Cardiac fibroblast (primary cell): ENCODE measurements at places on chromosomes 5 and 9.

DNA sequence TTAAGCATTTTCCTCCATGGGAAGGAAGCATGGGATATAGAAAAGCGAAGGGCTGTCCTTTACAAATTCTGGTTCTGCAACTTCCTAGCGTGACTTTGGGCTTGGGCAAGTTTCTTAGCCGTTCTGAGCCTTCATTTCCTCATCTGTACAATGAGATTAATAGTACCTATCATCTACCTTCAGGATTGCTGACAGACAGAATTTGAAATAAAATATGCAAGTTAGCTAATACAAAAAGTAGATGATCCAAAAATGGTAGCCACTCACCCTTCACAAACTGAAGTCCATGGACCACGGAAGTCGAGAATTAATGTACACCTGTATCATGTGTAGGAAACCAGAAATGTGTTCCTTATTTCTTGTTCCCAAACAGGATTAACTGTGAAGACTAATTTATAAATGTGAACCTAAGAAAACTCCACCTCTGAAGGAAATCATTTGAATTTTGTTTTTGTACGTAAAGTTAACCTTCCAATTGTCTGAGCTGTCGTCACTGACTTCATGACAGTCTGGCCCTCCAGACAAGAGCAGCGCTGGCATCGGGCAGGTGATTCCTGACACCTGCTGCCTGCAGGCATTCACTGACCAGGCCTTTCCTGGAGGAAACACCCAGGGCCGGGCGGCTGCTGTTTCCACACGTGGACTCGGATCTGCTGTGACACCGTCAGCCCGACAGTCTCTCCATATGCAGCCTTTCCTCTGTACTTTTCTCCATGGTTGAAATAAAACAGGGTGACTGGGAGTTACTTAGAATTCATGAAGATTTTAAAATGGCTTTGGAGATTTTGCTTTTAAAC is 63.4 kb downstream of the PSMB7 start:
- no peak for DNase-seq

DNA sequence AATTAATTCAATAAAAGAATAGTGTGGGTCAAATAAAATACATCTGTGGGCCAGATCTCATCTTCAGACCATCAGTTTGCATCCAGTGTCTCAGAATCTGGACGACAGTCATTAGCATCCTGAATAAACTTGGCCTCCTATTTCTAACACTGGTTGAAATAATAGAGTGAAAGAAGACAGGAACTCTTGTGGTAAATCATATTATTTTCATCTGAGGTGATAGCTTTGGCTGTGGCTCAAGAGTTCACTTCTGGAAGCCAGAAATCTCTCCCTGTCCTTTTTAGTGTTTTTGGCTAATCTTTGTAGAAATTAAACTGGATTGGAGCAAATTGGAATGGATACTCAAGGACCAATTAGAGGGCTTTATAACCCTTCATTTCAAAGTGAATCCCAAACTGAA is 63.4 kb upstream of the HMHB1 start:
- DNase-seq: no peak

DNA sequence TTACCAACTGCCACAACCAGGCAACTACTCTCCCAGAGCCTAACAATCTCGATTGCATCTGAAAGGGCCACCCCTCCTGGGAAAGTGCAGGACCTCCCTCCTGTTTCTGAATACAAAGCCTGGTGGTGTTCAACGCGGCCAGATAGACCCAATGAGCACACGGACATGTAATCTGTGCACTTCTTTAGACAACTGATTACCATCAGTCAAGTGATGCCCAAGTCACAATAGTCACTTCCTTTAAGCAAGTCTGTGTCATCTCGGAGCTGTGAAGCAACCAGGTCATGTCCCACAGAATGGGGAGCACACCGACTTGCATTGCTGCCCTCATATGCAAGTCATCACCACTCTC is 739 bp downstream of the C9orf72 start:
- peak; percentile 39 for DNase-seq

DNA sequence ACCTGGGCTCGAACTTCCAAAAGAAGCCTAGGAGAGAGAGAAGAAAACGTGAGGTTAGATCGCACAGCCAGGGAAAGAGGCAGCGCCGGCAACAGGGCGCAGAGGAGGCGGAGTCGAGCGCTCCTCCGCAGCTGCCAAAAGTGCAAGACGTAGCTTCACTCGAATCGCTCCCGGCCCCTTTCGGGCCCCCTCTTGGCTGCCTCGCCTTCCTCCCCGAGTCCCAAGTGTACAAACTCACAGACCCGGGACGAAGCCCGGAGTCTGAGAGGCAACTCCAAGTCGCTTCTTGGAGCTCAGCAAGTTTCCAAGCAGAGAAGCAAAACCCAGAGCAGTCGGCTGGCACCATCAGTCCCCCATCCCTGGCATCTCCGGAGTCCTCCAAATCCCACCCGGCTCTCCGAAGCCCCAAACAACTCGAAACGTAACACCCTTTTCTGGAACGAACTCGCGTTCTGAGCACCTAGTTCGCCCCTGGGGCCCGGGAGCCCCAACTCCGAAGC is 1.2 kb downstream of the MIER3 start:
- peak; percentile 76 for DNase-seq

DNA sequence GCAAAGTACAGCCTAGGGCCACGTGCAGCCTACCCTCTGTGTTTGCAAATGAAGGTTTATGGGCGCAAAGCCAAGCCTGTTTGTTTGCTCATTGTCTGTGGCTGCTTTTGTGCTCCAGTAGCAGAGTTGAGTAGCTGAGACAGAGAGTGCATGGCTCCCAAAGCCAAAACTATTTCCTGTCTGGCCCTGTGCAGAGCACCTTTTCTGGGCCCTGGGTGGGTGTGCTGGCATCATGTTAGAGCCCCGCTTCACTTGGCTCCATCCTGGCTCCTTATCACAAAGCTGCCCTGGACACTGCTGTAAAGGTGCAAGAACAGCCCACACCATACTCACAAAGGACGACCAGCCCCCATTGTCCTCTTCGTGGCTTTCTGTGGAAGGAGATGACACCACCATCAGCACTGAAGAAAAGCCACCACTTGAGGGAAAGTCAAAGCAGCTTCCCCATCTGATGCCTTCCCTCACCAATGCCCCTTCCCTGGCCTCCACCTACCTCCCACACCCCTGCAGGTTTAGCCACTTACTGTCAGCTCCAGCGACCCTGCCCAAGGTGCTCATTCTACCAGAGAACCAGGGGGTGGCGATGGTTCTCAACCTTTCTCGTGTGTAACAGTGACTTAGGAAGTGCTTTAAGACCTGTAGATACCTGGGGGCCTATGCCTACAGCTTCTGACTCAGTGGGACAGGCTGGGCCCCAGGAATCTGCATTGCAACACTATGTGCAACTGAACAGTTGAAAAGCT is 23.4 kb downstream of the LCP2 start:
- peak; percentile 12 for DNase-seq

- no peak for DNase-seq
These were observed 355.6 kb downstream of the TAF11L14 start for GRCh38 chr5:17989567-17990563.

DNA sequence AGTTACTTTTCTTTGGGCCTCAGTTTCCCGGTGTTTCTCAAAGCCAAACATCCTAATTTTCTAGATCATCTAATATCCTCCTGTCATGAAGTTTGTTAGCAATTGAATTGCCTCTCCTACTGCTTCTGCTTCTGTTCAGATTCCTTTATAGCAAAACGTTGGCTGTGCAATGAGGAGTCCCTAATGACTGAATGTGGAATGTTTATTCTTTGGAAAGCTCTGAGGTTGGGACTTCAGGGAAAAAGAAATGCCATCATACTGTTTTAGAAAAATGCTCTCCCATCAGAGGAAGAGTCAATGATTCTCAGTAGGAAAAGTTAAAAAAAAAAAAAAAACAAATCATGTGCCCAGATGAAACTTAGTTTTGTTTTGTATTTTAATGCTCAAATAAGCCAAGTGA is 268.7 kb upstream of the PAPPA start:
- DNase-seq: peak; percentile 35

DNA sequence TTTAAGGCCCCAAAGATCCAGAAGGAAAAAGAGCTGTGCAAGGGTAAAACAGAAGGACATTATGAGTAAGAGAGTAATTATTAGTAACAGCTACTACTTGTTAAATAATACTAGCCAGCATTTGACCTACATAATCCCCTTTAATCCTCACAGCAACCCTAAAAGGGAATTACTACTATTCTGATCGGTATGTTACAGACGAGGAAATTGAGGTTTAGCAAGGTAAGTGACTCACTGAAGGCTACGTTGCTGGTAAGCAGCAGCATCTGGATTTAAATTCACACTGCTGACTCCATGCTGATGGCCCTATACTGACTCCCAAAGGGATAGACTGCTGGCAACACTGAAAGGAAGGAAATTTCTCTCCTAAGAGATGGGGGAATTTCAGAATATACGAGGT is 3.7 kb upstream of the FSD1L start:
- peak; percentile 75 for DNase-seq

GRCh38 chr9:106421772-106422171 is 441.2 kb upstream of the ZNF462 start:
- DNase-seq: no peak

- DNase-seq: peak; percentile 86
These were observed 97.1 kb downstream of the ENC1 start for GRCh38 chr5:74543162-74543995.

DNA sequence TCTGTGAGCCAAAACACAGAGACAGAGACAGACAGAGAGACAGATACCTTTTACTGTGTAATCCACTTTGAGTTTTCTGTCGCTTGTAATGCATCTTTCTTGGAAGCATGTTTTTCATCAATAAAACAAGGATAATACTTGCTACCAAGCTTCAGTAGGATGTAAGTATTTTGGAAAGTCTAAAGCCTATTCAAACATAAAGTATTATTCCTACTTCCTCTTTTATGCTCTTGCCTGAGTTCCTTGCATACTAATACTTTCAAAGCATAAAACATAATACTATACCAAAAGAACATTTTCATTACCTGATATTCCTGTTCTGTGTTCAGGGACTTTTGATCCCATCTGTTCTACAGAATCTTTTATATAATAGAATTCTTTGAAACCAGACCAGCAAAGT is 64.5 kb upstream of the SLC30A5 start:
- DNase-seq: no peak

DNA sequence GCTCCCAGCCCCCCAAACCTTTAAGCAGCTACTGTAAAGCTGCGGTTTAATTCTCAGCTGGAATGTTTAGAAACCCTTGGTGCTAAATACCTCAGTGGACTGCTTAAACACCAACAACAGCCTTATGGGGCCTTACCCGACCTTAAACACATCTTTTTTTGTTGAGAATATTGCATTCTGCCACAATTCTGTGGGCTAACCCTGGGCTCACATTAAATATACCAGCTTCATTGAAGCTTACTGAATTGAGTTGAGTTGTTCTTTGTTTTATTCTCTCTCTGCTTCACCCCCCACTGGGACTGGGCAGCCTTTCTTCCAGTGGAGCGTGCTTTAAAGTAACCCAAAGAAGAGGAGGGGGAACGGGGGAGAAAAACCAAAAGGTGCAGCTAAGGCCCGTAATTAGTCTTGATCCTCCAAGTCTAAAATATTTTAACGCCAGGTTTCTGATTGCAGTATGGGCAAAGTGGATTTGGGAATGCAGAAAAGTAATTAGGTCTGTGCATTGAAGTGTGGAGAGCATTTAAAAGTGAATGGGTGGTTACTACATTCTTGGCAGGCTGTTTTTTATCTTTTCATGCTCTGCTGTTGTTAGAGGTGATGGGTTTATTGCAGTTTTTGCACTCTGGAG is 281.2 kb downstream of the NR2F1-AS1 start:
- DNase-seq: no peak

DNA sequence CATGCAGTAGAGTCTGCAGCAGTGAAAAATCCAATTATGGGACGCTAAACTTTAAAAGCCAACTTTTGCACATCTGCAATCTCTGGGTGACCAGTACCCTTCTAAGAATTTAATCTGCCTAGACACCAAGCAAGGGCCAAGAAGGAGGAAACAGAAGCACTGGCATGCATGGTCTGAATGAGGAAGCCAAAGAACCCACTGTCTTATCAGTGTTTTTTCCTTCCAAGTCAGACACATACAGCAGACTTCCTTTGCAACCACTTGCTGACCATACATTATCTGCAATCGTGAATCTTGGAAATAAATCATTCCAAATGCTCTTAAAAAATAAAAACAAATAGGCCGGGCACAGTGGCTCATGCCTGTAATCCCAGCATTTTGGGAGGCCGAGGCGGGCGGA is 65.9 kb downstream of the DEPDC1B start:
- no peak for DNase-seq

DNA sequence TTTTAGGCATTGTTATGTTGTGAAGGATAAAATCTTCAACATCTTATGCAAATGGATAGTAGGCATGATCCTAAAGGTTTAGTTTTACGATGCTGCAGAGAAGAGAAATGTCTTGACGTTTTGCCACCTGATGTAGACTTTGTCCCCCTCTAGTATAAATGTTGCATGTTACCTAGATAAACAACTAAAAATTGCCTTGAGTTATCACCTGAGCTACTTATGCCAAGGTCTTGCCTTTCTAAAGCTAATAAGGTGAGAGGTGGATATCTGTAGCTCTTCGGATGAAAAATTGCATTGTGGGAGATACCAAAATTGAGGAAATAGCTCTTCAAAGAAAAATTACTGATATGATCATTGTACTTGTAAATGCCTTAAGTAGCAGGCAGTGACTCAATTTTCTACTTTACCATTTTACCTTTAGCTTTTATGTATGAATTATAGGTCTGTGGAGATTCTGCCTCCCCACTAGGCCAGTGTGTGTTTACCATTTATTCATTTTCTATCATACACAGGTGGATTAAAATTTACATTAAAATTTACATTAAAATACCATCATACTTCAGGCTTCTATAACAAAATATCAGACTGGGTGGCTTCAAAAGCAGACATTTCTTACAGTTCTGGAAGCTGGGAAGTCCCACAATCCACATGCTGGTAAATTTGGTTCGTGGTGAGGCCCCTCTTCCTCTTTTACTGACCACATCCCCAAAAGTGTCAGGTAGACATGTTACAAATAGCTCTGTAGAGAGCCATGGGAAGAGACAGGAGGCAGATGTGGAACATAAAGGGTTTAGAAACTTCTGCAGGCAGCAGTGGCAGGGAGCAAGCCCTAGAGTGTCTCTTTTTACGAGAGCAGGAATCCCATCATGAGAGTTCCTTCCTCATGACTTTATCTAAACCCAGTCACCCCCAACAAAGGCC is 100.7 kb upstream of the ERBIN start:
- DNase-seq: no peak

DNA sequence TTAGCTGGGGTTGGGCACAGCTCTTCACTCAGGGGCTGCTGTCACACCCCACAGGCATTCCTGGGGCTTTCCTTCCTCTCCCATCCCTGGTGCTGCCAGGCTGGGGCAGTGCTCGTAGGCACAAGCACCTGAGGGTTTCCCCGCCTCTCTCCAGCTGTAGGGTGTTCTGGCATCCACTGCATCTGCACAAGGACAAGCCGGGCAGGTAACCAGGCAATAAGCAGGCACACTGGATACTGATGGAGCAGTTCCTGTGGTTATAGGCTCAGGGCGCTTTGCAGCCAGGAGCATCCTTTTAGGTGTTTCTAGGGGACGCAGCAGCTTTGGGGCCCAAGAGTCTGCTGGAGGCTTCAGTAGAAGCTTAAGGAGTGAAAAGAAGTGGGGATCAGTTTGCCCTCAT is 56.8 kb downstream of the ARHGEF37 start:
- DNase-seq: no peak
